Glutamatergic neuron (in vitro differentiated cells): ENCODE measurements at places on chromosomes 1 and 21.

DNA sequence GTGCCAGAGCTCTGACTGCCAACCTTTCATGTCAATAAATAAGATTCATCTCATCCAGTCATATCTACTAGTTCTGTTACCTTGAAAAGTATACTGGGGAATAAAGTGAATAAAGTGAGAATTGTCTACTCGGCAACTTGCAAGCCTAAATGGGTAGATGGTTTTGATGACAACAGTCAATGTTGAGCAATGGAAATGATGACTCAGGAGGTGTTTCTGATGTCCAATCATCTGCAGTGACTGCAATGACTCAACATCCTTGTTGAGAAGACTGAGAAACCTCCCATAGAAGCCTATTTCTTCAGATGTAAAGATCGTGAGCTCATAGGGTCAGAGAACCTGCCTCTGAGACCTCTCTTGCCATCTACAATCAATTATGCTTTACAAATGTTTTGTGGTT is 276.4 kb downstream of the SPATA17 start:
- DNase-seq = no peak

DNA sequence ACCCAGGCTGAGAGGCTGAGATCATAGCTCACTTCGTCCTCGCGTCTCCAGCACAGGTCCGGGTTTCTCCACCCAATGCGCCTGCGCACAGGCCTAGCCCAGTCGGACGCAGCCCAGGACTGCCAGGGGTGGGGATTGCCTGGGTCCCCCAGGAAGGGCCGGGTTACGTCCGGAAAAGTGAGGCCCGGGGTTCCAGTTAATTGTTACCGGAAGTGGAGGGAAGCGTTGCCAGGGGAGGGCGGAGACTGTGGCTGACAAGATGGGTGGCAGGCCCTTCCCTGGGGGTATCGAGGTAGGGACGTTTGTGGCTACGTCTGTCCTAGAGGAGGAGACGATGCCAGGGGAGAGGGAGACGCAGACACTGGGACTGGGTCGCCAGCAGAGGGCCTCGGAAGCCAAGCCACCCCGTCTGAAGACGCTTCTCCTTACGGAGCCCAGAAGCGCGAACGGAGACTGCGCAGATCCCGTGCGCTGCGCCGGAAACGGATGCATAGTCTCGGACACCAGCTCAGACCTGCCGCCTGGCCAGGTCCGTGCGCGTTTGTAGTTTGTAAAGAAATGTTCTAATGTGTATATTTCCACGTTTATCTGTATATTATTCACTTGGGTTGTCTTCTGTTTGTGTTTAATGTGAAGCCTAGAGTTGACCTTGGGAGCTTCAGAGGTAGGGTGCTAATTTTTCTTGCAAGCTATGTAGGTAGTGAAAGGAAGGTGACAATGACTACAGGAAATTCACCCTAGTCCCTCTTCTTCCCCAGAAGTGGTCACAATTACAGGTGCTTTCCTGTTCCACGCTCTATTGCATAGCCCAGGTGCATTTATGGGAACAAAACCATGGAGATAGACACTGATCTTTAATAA is 7.3 kb downstream of the RSRP1 start:
- DNase-seq = peak; percentile 89

DNA sequence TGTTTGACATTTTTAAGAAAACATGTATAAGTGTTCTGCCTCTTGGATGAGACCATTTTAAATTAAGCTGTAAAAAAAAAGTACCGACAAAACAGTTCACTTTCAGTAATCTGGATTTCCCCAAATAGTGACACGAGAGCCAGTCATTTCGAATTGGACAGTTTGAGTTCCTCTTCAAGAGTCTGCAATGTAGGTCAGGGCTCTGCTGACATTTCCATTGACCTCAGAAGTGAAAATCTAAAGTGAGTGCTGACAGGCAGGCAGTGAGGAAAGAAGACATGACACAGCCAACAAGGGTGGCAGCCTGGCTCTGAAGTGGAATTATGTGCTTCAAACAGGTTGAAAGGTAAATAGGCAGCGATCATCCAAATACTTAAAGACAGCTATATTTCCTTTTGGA is at the start of gene IL23R:
Gene IL23R (plus strand): TSS at position 259 of the 400 bp plus-strand sequence. CDS start 1,667 bp downstream, outside the sequence.
- DNase-seq = no peak

DNA sequence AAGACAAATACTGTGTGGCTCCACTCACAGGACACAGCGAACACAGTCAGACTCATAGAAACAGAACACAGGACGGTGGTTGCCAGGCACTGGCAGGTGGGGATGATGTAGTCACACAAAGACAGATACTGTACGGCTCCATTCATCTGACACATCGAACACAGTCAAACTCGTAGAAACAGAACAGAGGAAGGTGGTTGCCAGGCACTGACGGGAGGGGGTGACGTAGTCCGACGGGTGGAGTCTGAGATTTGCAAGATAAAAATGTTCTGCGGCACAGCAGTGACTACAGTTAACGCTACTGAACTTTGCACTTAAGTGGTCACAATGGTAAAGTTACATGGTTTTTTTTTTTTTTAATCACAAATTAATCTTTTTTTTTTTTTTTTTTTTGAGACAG is 18.7 kb downstream of the C21orf58 start:
- no peak for DNase-seq

GRCh38 chr1:56819387-56819899 is at the start of gene FYB2:
FYB2 (minus strand) TSS chr1:56819404; CDS start chr1:56819290, 114 bp downstream.
- no peak for DNase-seq

DNA sequence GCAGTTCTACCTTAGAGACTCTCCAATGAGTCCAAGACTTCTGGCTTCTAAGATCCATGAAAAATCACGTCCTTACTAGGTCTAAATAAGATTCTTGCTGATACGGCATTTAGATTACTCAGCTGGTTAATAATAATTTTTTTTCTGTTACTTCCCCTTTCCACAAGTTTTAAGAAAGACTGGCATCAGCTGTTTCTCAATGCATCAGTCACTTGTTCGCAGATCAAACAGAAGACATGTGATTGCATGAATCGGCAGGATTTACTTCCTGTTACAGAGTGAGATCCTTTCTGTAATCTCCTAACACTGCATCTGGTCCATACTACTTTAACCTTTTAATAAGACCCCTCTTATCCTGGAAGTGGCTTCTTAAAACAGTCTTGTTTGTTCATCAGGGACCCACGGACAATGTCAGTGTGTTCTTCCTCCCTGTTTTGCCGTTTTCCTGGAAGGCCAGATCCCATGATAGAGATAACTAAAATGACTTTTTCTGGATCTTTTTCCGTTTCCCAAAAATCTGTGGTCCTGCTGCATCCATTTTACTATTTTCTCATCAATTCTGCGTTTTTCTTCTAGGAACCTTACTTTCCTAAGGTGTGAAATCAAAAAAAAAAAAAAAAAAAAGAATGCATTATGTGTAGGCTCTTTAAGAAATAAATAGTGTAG is 6.1 kb downstream of the NPL start:
- DNase-seq = no peak

GRCh38 chr1:32813941-32814739 is 3.0 kb downstream of the YARS1 start:
- no peak for DNase-seq

GRCh38 chr1:83942914-83943313 is 56.0 kb downstream of the TTLL7 start:
- DNase-seq = no peak

- no peak for DNase-seq
Measured at GRCh38 chr1:211280910-211281309, 21.7 kb downstream of the RCOR3 start.

GRCh38 chr1:232378266-232379062 is 251.5 kb downstream of the SIPA1L2 start:
- no peak for DNase-seq

DNA sequence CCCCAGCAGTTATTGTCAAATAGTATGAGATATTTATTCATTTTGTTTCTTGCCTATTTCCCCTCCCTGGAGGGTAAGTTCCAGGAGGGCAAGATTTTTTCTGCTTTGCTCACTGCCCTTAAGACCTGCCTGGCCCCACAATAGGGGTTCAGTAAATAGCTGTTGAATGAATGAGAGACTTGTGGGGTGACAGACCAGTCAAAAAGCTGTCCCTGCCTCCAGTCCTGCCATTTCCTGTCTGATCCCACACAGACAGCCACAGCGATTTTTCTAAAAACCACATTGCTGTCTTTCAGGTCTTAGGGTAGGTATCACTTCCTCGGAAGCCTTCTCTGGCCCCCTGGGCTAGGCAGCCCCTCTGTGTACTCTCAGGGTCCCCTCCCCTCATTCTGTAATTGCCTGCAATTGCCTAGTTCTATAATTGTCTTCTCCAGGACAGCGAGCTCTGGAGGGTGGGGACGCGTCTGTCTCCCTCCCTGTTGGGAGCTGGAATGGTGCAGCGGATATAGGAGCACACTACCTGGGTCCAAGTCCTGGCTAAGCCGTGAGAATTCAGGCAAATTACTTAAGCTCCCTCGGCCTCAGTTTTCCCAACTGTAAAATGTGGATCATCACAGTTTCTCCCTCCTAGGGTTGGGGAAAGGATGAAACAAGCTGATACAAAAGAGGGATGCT is 1.8 kb upstream of the EXTL1 start:
- no peak for DNase-seq

GRCh38 chr1:206900149-206900548 is 2.9 kb downstream of the IL24 start:
- no peak for DNase-seq

DNA sequence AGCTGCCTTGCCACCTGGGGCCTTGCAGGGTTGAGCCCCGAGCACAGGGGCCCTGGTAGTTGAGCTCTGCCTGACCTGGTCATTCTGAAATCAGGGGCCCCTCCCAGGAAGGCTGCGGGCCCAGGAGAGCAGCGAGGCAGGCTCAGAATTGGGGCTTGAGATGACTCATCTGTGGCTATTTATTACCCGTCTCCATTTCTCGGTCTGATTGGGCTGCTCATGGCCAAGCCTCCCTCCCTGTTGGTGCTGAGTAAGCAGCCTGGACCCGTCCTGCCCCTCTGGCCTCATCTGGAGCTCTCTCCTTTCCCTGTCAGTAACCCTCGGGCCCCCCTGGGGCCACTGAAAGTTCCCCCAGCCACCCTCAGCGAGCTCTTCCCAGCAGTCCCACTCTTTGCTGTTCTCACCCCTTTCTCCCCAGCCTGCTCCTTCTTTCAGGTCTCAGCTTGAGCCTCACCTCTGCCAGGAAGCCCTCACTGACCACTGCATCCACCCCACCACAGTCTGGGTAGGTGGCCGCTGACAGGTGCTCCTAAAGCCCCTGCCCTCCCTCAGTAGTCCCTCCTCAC is 11.0 kb upstream of the TNFRSF8 start:
- DNase-seq = no peak

DNA sequence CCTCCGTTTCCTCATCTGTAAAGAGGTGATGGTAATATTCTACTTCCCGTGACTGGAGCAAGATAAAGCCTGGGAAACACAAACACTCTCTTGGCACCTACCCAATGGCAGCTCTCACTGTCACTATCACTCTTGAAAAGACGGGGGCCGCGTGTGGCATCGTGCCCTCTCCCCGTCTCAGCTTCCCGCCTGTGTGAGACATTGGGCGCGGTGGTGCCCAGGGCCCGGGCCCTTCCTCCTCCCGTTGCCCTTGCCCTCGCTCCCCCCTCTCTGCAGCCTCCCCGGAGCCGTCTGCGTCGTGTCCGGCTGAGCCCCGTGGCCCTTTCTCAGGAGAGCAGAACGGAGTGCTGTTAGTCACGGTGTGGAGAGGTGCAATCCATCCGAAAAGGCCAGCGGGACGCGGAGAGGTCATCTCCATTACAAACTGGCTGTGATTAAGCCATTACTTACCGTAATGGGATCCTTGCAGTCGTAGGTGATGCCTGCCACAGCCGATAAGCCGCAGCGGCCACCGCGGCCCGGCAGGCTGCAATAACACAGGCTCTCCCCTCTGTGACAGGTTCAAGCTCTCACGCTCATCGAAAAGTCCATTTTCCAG is 156.4 kb upstream of the ZC3H12A start:
- no peak for DNase-seq

DNA sequence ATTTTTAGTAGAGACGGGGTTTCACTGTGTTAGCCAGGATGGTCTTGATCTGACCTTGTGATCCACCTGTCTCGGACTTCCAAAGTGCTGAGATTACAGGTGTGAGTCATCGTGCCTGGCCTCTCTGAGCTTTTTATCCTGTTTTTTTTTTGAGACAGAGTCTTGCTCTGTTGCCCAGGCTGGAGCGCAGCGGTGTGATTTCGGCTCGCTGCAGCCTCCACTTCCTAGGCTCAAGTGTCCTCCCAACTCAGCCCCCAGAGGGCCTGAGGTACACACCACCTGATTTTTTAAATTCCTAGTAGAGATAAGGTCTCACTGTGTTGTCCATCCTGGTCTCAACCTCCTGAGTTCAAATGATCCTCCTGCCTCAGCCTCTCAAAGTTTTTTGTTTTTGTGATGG is 20.4 kb downstream of the SESN2 start:
- no peak for DNase-seq

GRCh38 chr1:199948587-199949280 is 78.8 kb upstream of the NR5A2 start:
- no peak for DNase-seq

DNA sequence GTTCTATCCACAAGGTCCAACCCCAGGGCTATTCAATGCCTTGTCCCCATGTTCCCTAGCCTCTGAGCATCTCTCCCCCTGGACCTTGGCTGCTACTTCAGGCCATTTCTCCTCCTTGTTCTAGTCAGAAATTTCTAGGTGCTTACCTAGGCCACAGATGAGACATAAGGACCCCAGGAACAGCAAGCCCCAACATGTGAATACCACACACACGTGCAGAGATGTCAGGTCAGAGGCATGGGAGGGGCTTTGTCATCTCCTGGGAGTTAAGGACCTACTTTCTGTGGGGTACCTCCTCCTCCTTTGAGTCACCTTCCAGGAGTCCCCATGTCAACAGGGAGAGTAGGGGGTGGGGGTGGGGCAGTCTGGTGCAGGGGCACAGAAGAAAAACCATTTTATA is 7.1 kb upstream of the RGS16 start:
- no peak for DNase-seq

DNA sequence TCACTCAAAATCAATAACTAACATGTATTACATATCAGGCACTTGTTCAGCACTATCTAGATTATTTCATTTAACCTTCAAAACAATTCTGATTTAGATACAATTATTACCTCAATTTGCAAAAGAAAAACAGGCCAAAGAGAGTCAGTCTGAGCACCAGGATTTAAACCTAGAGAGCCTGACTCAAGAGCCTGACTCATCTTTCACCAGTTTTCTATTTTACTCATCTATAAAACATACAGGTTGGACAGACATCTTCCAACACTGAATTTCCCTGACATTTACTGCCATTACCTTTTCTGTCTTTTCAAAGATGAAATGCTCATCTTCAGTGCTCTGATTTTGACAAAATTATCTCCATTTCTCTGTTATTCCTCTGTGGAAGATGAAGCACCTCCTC is 116.5 kb downstream of the MRPL39 start:
- DNase-seq = no peak
